NCI-H460 (cell line): ENCODE measurements at places on chromosomes 7 and 10. TPM values are rescaled to one million over a fixed set of nuclear protein-coding genes. Genes with fewer than 3 reads are reported as not detected.

PDE6C gene
- not detected in 2 replicates for total RNA-seq

DNA sequence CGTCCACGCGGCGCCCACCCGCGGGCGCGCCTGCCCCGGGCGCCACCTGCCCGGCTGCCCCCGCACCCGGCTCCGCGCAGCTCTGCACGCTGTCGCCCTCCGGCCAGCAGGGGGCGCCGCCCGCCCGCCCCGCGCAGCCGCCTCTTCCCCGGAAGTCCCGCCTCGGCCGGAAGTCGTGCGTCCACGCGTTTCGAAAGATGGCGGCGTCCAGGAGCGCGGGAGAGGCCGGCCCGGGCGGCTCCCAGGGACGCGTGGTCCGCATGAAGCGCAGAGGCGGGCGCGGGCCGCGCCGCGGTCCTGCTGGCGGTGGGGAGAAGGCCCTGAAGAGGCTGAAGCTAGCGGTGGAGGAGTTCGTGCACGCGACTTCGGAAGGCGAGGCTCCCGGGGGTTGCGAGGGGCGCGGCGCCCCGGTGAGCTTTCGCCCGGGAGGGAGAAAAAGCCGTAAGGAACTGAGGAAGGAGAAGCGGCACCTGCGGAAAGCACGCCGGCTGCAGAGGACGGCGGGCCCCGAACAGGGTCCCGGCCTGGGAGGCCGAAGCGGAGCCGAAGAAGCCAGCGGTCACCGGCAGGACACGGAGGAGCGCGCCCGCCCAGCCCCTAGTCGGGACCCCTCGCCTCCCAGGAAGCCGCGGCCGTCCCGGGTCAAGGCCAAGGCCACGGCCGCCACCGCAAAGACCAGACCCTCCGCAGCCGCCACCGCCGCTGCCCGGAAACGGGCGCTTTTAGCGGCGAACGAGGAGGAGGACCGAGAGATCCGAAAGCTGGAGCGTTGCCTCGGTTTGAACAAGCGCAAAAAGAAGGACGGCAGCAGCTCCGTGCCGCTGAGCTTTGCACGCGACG is at the start of gene NOM1:
Gene NOM1 (plus strand): TSS at position 172 of the 840 bp plus-strand sequence. CDS start 26 bp downstream, at position 198.
- peak; percentile 85 for DNase-seq

- DNase-seq: no peak
Measured at GRCh38 chr7:102888561-102889233, 24.1 kb upstream of the LRRC17 start.

DNA sequence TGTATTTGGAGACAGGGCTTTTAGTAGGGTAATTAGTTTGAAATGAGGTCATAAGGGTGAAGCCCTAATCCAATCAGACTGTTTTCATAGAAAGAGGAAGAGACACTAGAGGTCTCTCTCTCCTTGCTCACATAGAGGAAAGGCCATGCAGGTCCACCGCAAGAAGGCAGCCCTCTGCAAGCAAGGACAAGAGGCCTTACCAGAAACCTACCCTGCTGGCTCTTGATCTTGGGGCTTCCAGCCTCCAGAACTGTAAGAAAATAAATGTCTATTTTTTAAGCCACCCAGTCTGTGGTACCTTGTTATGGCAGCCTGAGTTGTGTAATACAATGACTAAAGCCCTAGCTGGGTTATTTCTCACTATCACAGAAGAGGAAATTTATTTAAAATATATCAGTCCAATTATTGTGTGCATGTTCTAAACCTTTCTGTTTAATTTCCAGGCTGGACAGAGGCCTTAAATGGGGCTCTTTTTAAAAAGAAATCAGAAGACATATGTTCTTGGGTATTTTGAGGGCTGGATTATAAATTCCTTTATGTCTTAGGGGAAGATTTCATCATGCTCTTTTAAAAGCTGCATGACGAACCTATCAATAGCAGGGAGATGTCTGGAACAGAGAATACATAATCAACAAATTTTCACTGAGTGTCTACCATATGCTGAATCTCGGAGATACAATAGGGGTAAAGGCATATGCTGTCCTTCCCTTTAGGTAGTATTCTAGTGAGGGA is 12.9 kb upstream of the TMEM26 start:
- DNase-seq: no peak

GRCh38 chr7:109873296-109873695 is 1217.6 kb upstream of the LRRN3 start:
- no peak for DNase-seq
